Neural crest cell (in vitro differentiated cells): ENCODE measurements at places on chromosomes 12 and 14.
A peak's percentile ranks its signal among the peaks of the same experiment; 100 is the strongest.

- DNase-seq = no peak
These were observed 130.8 kb upstream of the PTPRQ start for GRCh38 chr12:80313209-80313608.

- no peak for DNase-seq
These were observed 92.7 kb downstream of the NCOR2 start for GRCh38 chr12:124474709-124475108.

DNA sequence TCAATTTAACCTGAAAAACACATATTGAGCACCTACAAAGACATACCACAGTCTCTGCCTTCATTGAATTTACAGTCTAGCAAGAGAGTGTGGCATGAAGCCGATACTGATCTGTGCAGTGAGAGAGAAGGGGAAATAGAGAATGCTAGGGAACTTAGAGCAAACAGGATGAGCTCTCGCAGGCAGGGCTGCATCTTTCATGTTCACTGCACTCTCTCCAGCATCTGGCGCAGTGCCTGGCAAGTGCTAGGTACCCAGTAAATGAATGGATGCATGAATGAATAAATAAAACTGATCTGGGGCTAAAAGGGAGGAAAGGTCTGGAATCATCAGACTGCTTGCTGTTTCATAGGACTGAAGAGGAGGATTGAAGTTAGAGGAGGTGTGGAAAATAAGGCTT, 256.5 kb upstream of the NPAS3 start:
- no peak for DNase-seq

GRCh38 chr14:64417771-64418125, 29.6 kb downstream of the MTHFD1 start:
- DNase-seq = no peak

DNA sequence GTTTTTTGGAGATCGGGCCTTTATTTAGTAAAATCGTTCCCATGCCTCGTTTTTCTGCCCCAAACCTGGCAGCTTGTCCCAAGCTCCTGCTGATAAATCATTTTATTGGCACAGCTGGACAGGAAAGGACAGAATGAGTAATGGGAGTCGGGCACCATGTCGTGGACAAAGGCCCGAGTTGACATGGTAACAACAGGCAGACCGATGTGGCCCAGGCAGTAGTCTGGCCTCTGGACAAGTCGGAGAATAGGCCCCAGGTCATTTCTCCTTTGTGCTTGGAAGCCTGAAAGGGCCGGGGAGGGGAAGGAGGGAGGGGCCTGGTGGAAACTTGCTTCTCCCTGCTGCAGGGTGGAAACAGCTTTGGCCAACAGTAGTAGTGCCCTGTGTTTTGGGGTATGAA, 234.9 kb downstream of the SUDS3 start:
- DNase-seq = peak; percentile 57

GRCh38 chr14:80628547-80628946, 313.0 kb downstream of the CEP128 start:
- no peak for DNase-seq

GRCh38 chr12:88909510-88909909, 329.2 kb upstream of the KITLG start:
- DNase-seq = no peak

- no peak for DNase-seq
These were observed 646 bp downstream of the FBLN5 start for GRCh38 chr14:91946622-91947474.

GRCh38 chr12:96053476-96054243, 18.3 kb upstream of the LTA4H start:
- no peak for DNase-seq

DNA sequence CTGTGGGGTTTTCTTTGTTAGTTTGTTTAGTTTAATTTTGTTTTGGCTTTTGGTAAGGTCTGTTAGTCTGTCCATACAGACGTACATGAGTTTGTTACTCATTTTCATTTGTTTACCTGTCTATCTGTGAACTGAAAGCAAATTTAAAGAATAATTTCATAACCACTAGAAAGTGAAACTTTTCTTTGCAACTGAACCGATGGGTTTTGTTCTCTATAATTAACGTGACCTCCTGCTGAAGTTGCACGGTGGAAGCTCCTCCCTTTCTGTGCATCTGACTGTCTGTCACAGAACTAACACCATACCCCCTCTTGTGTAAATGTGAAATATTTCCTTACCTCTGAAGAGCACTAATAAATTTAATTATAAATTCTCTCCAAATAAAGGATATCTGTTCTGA, 595.5 kb downstream of the GALC start:
- DNase-seq = no peak

- DNase-seq = no peak
These were observed 2.0 kb upstream of the ALX1 start for GRCh38 chr12:85277900-85278597.

GRCh38 chr12:18653465-18653864, 84.3 kb downstream of the PLCZ1 start:
- no peak for DNase-seq

DNA sequence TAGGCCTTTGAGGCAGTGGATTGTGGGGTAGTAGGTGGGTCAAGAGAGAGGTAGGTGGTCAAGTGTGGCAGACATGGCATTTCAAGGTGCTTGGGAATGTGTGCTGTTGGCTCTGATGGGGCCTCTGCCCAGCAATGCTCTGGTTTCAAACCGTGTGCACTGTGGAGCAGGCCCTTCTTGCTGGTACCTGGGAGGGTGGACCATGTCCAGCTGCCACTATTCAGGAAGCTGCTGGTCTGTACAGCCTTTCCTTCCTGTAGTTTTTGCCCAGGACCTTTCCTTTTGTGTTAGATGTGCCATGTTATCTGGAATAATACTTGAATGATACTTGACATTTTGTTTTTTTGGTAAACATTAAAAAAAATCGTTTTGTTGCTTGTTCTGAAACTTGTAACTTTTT, 14.8 kb downstream of the RIMKLB start:
- DNase-seq = no peak

GRCh38 chr12:96302687-96303310, 97.4 kb downstream of the CDK17 start:
- no peak for DNase-seq

DNA sequence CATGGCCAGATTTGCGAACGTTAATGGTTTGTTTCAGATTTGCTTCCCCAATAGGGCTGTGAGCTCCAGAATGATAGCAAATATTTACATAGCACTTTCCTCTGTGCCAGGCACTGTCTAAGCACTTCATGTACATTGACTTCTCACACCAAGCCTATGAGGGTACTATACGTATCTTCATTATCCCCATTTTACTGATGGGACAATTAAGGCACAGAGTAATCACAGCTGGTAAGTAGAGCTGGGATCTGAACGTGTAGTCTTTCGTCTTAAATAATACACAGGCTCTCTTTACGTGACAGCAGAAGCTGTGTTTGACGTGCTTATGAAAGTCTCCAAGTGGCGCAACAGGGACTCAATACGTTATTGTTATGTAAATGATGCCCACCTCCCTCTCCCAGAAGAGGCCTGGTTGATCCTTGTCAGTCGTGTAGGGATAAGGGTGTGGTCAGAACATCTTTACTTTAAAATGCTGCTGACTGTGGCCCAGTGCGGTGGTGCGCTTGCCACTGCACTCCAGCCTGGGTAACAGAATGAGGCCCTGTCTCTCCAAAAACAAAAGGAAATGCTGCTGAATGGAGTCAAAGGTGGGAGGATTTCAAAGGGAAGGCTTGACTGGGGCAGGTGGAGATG, 66.3 kb upstream of the TCL1B start:
- no peak for DNase-seq

GRCh38 chr12:45599196-45599595, 130.3 kb upstream of the ARID2 start:
- DNase-seq = no peak

DNA sequence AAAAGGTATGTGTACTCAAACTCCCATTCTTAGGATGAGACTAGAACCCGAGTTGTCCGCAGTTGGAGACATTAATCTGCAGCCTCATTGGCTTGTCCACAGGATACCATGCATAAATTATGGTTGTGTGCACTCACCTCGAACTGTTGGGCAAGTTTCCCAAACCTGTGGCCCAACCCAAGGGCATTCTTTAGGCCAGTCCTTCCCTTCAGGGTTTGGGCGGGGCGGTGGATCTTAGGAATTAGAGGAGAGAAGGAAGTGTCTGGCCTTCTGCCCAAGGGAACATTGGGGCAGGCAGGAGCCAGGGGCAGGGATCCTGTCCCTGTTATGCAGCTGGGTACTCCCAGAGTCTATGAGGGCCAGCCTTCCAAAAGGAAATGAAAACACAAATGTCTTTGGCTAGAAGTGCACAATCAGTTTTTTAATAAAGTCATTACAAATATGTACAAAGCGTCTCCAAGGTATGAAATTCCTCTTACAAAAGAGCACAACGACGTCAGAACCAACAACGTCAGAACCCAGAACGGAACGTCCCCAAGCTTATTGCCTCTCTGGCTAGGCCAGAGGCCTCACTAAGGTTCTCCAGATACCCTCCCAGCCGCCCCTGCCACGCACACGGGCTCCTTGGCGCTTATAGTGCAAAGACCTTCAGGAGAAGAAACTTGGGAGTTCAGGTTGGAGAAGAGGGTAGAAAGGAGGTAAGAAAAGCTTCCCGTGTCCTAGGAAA, 25.3 kb downstream of the HRK start:
- no peak for DNase-seq

- no peak for DNase-seq
These were observed 270.3 kb upstream of the DAAM1 start for GRCh38 chr14:58918066-58918738.

DNA sequence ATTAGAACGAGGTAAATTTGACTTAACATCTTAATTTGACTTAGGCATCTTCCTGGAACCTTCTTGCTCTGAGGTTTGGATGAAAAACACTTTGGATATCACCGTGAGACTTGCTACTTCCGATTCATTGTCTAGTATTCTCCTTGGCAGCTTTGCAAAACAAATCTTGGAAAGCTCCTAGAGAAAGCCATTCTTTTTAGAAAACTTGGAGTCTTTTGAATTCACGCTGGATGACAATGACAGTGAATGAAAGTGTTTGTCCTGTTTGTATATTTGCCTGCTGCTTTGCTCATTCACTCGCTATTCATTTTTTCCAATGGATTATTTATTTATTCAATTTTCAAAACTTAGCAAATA, 222.1 kb upstream of the HMGA2 start:
- DNase-seq = no peak

DNA sequence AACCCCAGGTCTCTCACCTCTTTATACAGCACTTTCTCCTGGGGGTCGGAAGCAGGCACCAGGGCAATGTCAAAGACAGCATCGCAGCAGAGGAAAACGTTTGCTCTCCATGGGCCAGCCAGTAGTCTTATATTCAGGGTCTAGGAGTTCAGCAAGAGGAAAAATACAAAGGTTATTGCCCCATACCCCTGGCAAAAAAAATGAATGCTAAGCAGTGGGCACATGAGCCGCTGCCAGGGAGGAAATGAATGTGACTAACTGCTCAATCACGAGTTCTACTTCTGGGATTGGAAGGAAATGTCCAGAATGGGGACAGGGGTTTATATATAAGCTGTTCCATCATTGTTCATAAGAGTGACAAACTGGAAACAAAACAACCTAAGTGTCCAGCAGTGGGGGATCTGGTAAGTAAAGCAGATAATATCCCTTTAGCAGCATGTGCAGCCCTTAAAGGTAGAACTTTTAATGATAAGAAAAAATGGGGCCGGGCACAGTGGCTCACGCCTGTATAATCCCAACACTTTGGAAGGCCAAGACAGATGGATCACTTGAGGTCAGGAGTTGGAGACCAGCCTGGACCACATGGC, 53.8 kb downstream of the PHETA1 start:
- no peak for DNase-seq

GRCh38 chr12:76529226-76529918, 30.2 kb downstream of the OSBPL8 start:
- no peak for DNase-seq

GRCh38 chr12:29895966-29896365, 112.2 kb upstream of the TMTC1 start:
- no peak for DNase-seq

DNA sequence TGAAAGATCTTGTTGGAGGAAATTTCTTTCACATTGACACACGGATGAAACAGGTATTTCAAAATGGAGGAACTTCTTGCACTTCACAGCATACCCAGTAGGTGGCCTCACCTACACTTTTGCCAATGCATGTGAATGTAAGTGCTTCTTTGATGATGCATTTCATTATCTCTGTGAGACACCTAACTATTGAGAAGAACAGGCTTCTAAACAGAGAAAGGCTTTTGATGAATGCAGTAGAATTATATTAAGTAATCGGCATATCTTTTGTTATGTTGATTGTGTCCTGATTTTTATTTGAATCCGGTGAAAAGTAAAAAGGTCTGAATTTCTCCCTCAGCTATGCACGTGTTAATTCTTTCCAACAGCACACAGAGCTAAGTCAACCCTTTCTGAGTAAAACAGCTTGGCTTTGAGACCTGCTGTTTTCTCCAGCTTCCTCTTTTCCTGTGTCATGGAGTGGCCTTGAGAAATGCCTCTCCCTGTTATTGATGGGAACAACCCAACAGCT, 399.0 kb downstream of the NAV3 start:
- DNase-seq = peak; percentile 38

DNA sequence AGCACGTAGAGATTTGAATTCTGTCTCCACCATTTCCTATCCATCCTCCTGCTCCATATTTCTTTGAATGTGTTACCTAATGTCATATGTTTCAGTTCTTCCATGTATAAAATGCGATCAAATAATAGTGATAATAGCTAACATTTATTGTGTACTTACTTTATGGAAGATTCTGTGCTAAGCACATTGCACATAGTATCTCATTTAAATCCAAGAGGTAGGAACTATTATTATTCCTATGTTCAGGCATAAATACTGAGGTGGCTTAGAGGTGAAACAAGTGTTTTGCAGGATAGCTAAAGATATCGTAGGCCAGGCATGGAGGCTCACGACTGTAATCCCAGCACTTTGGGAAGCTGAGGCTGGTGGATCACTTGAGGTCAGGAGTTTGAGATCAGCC, 17.5 kb upstream of the AICDA start:
- no peak for DNase-seq

GRCh38 chr12:108327621-108328344, 11.3 kb downstream of the CMKLR1 start:
- no peak for DNase-seq

GRCh38 chr12:13156277-13156676, 40.2 kb upstream of the EMP1 start:
- no peak for DNase-seq

DNA sequence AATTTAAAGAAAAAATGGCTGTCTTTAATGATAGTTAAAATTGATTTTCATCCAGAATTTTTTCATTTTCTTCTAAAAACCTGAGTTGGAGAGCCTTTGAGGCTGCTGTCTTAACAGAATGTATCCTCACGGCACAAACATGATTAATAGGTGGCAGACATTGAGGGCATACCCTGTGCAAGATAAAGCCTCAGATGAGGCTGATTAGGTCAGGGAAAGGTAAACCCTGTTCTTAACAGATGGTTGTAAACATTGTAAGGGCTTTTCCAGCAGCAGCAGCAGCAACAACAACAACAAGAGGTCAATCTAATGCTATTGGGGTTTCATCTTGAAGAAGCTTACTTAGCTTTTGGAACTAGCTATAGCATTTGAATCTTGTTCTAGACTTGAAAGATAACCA, 17.4 kb downstream of the GNG2 start:
- no peak for DNase-seq
